ENCODE measurements at places on chromosomes 2 and 18.

DNA sequence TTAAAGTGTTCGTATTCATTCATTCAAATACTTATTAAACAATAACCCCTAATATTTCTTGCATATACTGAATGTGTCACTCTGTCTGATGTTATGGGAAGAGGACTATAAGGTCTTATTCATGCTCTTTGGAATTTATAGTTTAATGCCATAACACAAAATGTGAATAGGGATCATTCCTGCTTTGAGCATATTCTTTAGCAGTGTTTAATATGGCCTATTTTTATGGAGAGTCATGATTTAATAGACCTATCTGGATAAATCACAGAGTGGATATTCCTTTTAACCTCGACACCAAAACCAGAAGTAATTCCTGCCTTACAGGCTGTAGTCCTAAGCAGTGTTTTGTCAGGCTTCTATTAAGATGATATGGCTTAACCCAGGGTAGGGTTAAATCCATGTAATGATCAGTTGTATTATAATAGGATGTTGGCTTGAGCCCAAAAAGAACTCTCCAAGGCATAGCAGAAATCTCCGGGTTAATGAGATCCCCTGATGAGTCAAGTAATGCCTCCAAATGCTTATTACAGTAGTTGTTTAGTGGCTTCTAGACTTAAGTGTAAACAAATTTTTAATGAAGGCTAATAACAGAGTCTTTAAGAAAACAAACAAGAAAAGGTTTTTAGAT is 54.3 kb downstream of the GULP1 start:
- no peaks in the 10 kb centered on the region for H3K4me1 ChIP-seq
- no peaks in the 10 kb centered on the region for H3K36me3 ChIP-seq
- no peak for DNase-seq
- H3K27ac ChIP-seq, result no peak overlapping the region
- peaks cover 3% of the 10 kb centered on the region for H3K27me3 ChIP-seq

DNA sequence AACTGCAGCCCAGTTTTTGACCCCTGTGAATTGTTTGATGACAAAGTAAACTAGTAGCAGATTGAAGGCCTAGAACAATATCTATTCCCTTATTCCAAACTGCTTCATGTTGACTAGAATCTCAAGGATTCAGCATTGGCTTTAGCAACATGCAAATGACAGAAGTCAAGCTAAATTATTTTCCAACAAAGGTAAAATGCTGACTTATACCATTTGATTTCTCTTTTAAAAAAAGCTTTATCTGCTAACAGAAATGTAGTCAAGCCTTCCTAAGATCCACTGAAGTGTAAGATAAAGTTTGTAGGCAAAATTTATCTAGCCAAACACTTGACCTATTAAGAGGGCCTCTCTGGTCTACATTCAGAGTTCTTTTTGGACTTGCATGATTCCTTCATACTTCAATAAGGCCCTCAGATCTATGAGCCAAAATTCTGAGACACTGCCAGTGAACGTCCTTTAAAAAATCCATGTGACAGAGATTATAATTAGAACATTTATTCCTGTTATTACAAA is 9.5 kb upstream of the CYBRD1 start:
- no peak overlapping the region for H3K27ac ChIP-seq
- DNase-seq, result no peak
- no peak overlapping the region for H3K4me3 ChIP-seq
- no peaks in the 10 kb centered on the region for H3K27me3 ChIP-seq
- H3K36me3 ChIP-seq, result no peaks in the 10 kb centered on the region

DNA sequence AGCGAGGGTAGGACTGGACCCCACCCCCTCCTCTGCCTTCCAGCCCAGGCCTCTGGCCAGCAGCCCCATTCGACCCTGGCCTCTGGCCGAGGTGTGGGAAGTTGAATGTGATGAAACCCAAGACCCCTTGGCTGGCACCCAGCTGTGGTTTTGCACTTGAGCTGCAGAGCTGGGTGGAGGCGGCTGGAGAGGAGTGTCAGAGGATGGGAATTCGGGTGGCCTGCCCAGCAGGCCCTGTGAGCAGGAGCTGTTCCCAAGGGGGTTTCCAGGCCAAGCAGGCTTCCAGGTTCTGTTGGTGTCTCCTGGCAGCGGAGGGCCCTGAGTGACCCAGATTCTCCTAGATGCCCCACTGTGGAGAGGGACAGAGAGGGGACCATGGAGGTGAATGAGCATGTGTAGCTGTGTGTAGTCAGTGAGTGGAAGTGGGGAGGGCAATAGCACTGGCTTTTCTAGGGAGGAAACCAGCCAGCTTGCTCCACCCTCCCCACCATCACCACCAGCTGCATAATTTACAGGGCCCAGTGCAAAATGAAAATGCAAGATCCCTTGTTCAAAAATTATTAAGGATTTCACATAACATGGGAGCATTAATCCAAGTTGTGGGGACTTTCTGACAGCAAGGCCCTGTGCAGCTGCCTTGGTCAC is 172.2 kb upstream of the HAAO start:
- H3K4me3 ChIP-seq, result no peak overlapping the region
- no peak for DNase-seq
- H3K4me1 ChIP-seq, result peaks cover 16% of the 10 kb centered on the region
- no peaks in the 10 kb centered on the region for H3K36me3 ChIP-seq

DNA sequence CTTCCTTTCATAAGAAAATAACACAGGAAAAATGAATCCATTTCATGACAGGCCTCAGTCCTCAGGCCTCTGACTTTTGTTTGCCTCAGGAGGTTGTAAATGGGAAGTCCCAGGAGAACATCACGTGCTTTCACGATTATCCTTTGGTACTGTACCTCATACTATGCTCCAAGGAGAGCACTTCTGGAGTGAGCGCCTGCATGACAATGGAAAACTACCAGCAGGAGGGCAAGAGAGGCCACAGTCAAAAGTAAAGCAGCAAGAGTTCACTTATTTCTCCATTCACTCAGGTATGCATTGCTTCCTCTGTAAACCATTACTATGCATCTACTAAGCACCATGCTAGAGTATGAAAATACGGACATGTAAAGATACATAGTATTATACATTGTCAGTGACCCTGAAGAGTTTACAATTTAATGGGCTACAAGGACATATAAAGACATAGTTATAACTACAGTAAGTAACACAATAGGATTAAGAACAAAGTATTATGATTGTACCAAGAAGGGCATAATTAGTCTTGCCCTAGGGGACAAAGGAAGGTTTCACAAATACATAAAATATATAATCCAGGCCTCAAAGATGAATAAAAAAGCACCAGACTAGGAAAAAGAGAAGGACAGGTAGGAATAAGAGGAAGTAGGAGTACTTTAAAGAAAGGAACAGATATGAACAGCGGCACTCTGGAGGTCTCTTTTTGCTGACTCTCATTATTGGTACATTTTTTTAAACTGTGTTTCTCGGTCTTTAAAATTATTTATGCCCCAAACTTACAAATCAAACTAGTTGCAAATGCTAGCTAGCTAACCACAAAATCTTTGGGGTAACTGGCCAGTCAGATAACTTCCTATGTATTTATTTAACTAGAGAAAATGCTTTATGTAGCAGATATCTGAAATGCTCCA is 806.7 kb downstream of the NRXN1 start:
- DNase-seq, result no peak
- H3K4me3 ChIP-seq, result no peak overlapping the region
- no peaks in the 10 kb centered on the region for H3K27me3 ChIP-seq
- no peak overlapping the region for H3K27ac ChIP-seq

DNA sequence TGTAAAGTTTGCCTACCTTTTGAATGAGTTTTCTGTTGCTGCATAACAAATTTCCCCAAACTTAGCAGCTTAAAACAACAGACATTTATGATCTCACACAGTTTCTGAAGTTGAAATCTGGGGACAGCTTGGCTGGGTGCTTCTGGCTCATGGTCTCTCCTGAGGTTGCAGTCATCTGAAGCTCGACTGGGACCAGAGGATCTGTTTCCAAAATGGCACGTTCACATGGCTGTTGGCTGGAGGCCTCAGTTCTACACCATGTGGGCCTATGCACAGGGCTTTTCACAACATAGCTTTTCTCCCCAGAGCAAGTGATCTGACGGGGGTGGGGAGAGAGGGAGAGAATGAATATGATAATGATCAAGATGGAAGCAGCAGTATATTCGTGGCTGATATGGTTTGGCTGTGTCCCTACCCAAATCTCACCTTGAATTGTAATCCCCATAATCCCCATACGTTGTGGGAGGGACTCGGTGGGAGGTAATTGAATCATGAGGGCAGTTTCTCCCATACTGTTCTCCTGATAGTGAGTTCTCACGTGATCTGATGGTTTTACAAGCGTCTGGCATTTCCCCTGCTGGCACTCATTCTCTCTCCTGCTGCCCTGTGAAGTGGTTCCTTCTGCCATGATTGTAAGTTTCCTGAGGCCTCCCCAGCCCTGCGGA is 3.5 kb downstream of the RALB start:
- no peak for DNase-seq
- H3K4me3 ChIP-seq, result no peak overlapping the region
- H3K36me3 ChIP-seq, result peaks cover 39% of the 10 kb centered on the region
- no peak overlapping the region for H3K27ac ChIP-seq
- H3K27me3 ChIP-seq, result no peaks in the 10 kb centered on the region

- no peak for DNase-seq
- no peaks in the 10 kb centered on the region for H3K36me3 ChIP-seq
- peaks cover 2% of the 10 kb centered on the region for H3K4me1 ChIP-seq
- H3K4me3 ChIP-seq, result no peak overlapping the region
- H3K27ac ChIP-seq, result no peak overlapping the region
Observed at GRCh38 chr2:48207201-48207641, 300.9 kb upstream of the FBXO11 start.

GRCh38 chr2:215489288-215489848 is 53.5 kb upstream of the FN1 start:
- no peak overlapping the region for H3K4me3 ChIP-seq
- H3K36me3 ChIP-seq, result no peaks in the 10 kb centered on the region
- no peaks in the 10 kb centered on the region for H3K4me1 ChIP-seq

GRCh38 chr2:100755441-100755840 is 64.5 kb upstream of the NPAS2 start:
- no peak overlapping the region for H3K4me3 ChIP-seq
- no peaks in the 10 kb centered on the region for H3K36me3 ChIP-seq
- H3K27ac ChIP-seq, result no peak overlapping the region
- H3K4me1 ChIP-seq, result peaks cover 9% of the 10 kb centered on the region
- no peak for DNase-seq
- H3K27me3 ChIP-seq, result no peaks in the 10 kb centered on the region

Measured in activated naive CD8-positive, alpha-beta T cell treated with anti-CD3 and anti-CD28 coated beads for 36 hours (primary cell).